ENCODE measurements at places on chromosomes 1 and 21. TPM values are rescaled to one million over a fixed set of nuclear protein-coding genes. Genes with fewer than 3 reads are reported as not detected.

DNA sequence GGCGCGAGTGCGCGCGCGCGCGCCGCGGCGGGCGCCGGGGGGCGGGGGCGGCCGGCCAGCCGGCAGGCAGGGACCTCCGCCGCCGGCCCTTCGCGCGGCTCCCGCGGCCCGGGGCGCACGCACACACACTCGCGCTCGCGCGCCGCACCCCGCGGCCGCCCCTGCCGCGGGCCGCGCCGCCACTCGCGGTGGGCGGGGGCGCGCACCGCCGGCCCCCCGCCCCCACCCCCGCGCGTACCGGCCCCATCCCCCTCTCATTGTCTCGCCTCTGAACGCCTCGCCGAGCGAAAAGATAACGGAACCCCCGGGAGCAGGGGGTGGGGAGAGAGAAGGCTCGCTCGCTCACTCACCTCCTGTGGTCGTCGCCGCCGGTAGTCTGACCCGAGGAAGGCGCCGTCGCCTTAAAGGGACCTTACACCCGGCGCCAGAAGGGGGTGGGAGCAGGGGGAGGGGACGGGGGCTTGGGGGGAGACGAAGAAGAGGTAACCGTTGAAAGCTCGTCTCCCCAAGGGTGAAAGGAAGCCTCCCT, 428 bp downstream of the POGZ start:
- no peaks in the 10 kb centered on the region for H3K27me3 ChIP-seq
- H3K4me3 ChIP-seq, result peak overlapping the region; percentile 51
- no peaks in the 10 kb centered on the region for H3K36me3 ChIP-seq
- DNase-seq, result peak; percentile 64

GRCh38 chr1:80278936-80279335, 1272.4 kb upstream of the ADGRL4 start:
- H3K36me3 ChIP-seq, result no peaks in the 10 kb centered on the region
- no peak overlapping the region for H3K27ac ChIP-seq
- no peaks in the 10 kb centered on the region for H3K4me1 ChIP-seq
- no peaks in the 10 kb centered on the region for H3K27me3 ChIP-seq
- no peak for DNase-seq
- no peak overlapping the region for H3K4me3 ChIP-seq

DNA sequence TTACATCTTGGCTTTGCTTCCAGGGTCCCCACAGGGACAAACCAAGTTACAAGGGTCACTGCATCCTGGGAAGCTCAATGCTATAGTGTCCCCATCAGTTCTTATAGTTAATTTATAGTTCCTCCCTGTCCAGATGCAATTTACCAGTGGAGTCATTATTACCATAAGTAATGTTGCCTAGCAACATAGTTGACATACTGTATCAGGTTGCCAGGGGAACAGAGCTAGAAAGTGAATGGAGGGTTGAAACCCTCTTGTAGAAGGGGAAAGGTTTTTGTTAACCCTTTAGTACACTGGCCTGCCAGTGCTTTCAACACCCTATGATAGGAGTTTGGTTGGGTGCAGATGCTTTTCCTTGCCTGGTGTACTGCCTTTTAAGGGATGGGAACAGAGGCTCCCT, 34.3 kb upstream of the TTC4 start:
- H3K27ac ChIP-seq, result no peak overlapping the region
- no peaks in the 10 kb centered on the region for H3K36me3 ChIP-seq
- H3K27me3 ChIP-seq, result no peaks in the 10 kb centered on the region
- H3K4me3 ChIP-seq, result no peak overlapping the region
- no peaks in the 10 kb centered on the region for H3K4me1 ChIP-seq

- no peaks in the 10 kb centered on the region for H3K4me1 ChIP-seq
- no peaks in the 10 kb centered on the region for H3K36me3 ChIP-seq
- DNase-seq, result no peak
- no peaks in the 10 kb centered on the region for H3K27me3 ChIP-seq
- H3K27ac ChIP-seq, result no peak overlapping the region
Observed at GRCh38 chr1:56304975-56305374, 274.4 kb downstream of the PLPP3 start.

DNA sequence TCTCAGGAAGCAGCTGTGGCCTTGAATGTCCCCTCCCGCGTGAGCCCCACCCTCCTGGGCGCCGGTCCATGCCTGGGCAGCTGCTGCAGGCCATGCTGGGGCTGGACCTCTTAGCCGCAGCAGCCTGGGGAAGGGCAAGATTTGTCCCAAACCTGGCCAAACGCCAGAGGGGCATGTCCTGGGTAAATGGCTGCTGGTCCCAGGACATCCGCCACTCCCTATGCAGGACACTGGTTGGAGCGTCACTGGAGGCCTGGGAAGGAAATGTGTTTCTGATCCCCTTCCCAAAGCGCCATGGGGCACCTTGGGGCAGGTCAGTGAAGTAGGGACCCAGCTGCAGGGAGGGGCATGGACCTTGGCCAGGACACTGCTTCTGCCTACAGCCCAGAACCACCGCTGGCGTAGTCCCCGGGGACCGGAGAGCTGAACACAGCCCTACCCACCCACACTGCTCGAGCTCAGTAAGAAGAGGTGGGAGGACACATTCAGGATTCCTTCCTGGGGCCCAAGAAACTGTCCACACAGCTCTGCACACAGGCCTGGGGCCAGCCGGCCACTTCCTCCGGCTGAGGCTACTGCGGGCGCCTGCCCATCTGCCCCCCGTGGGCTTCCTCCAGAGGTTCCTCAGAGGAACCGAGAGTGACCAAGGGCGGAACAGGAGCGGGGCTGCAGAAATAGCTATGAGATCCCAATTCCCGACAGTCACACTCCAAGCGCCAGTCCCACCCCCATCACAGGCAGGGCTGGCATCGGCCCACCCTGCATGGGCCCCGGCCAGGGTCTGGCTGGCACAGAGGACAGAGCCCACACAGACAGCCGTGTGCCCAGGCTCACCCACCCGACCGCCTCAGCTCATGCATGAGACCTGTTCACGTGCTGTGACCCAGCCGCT, 10.8 kb upstream of the PLEKHG5 start:
- H3K4me1 ChIP-seq, result peaks cover 6% of the 10 kb centered on the region
- no peaks in the 10 kb centered on the region for H3K27me3 ChIP-seq
- no peak for DNase-seq
- no peaks in the 10 kb centered on the region for H3K36me3 ChIP-seq

DNA sequence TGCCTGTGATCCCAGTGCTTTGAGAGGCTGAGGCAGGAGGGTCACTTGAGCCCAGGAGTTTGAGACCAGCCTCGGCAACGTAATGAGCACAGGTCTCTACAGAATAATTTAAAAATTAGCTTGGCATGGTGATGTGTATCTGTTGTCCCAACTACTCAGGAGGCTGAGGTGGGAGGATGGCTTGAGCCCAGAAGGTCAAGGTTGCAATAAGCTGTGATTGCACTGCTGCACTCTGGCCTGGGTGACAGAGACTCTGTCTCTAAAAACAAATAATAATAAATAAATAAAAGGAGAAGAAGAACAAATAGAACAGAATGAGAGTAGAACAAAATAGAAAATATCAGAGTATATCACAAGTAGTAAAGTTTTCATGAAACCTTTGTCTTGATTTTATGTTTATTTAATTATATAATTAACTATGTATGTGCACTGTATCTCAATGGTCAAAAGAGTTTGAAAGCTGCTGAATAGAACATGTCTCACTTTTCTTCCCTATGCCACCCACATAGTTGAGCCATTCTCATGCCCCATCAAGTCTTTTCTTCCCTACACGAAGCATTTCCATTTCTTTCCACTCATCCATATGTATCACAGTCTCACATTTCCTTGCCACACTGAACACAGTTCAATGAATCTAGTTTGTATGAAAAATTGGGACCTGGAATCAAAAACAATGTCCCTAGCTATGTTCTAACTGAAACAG, 22.9 kb upstream of the APOBEC4 start:
- H3K27me3 ChIP-seq, result no peaks in the 10 kb centered on the region
- H3K27ac ChIP-seq, result no peak overlapping the region
- no peak for DNase-seq
- H3K4me3 ChIP-seq, result no peak overlapping the region
- H3K36me3 ChIP-seq, result no peaks in the 10 kb centered on the region
- no peaks in the 10 kb centered on the region for H3K4me1 ChIP-seq

GRCh38 chr1:229087906-229088305, 183.0 kb upstream of the RAB4A start:
- H3K4me1 ChIP-seq, result no peaks in the 10 kb centered on the region
- no peaks in the 10 kb centered on the region for H3K36me3 ChIP-seq
- no peaks in the 10 kb centered on the region for H3K27me3 ChIP-seq
- no peak for DNase-seq

- no peak overlapping the region for H3K4me3 ChIP-seq
- no peaks in the 10 kb centered on the region for H3K27me3 ChIP-seq
- H3K36me3 ChIP-seq, result no peaks in the 10 kb centered on the region
- H3K4me1 ChIP-seq, result peaks cover 6% of the 10 kb centered on the region
Observed at GRCh38 chr1:164562061-164562460, 3.1 kb downstream of the PBX1 start.

GRCh38 chr1:175788586-175789252, 45.3 kb upstream of the TNR start:
- H3K27me3 ChIP-seq, result no peaks in the 10 kb centered on the region
- H3K27ac ChIP-seq, result no peak overlapping the region
- H3K4me1 ChIP-seq, result no peaks in the 10 kb centered on the region
- DNase-seq, result no peak

DNA sequence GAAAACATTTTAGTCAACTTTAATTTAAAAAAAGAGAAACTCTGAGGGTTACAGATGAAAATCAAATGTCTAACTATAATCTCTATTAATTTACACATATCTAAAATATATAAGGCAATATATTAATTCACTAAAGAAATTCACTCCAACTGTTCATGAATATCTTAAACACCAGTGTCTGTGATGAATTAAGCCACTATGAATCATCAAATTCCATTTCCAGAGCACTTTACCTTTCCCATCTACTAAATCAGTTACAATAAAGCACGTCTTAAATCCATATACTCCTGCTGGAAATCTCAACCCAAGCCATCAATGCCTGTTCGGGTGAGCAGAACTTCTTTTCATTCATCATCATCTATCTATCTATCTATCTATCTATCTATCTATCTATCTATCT, 4.3 kb downstream of the TAF5L start:
- H3K4me3 ChIP-seq, result no peak overlapping the region
- no peaks in the 10 kb centered on the region for H3K36me3 ChIP-seq
- H3K27ac ChIP-seq, result no peak overlapping the region
- DNase-seq, result no peak

GRCh38 chr1:204338997-204339396, 20.7 kb downstream of the PLEKHA6 start:
- no peaks in the 10 kb centered on the region for H3K36me3 ChIP-seq
- no peak for DNase-seq

DNA sequence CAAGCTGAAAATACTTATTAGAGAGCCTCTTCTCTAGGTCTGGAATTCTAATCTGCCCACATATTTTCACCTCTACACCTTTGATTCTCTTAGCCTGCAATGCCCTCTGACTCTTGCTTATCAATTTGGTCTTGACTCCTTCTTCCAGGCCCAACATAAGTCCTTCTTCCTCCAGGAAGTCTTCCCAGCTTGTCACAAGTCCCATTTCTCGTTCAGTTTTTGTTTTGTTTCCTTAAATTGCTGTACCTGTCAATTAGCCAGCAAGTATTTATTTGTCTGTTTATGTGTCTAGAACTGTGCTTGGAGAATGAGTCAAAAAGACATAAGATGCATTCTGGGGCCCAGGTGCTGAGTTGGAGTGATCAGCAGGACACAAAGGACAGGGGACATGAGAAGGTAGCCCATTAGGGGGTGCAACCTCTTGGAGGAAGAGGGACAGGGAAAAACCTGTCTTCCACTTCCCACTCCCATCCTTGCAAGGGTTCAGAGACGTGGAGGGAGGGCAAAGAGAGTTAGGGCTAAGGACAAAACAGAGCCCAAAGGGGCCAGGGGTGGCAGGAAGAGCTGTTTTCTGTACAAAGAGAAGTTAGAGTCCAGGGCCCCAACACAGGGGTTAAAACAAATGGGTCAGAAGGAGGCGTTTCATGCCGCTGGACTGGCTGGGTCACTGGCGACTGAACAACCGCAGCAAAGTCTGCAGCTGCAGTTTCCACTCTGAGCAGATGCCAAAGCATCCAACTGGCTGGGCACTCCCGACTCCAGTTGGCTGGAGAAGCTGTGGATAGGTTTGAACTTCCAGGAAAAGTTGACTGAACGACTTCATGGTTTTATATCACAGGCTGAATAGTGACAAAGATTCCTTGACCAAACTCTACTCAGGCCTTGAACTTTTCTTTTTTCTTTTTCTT, 10.7 kb upstream of the CNR2 start:
- DNase-seq, result no peak
- H3K27ac ChIP-seq, result no peak overlapping the region
- H3K36me3 ChIP-seq, result no peaks in the 10 kb centered on the region
- no peaks in the 10 kb centered on the region for H3K27me3 ChIP-seq
- no peaks in the 10 kb centered on the region for H3K4me1 ChIP-seq

DNA sequence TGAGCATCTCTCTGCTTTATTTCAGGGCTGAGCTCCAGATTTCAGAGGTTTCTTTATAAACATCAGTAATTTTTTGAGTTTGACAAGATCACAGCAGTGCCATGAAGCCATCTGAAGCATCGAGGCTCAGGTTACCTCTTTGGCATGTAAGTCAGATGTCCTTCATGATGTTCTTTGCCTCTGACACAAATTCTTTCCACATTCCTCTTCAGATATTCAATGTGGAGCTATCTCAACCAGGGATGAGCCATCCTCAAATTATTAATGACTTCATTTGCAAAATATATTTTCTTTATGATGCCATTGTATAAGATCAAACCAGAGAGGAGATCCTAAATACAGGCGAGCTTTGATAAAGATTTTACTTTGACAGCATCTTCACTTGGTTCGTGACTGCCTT, 256.7 kb downstream of the COL11A1 start:
- H3K27me3 ChIP-seq, result no peaks in the 10 kb centered on the region
- no peak for DNase-seq
- H3K4me3 ChIP-seq, result no peak overlapping the region
- no peak overlapping the region for H3K27ac ChIP-seq

- peak; percentile 35 for DNase-seq
- peak within 1 kb of the TSS; percentile 11 for H3K4me3 ChIP-seq
- H3K4me1 ChIP-seq, result peaks cover 11% of the 10 kb centered on the region
Observed at GRCh38 chr1:236685917-236686814, at the start of gene ACTN2. ACTN2 (plus strand) TSS chr1:236686499; CDS start chr1:236686674, 175 bp downstream.

GRCh38 chr1:232560940-232561339, 69.0 kb downstream of the SIPA1L2 start:
- H3K4me1 ChIP-seq, result peaks cover 9% of the 10 kb centered on the region
- DNase-seq, result no peak
- no peak overlapping the region for H3K4me3 ChIP-seq
- H3K36me3 ChIP-seq, result no peaks in the 10 kb centered on the region
- H3K27ac ChIP-seq, result no peak overlapping the region

- no peaks in the 10 kb centered on the region for H3K36me3 ChIP-seq
- H3K4me1 ChIP-seq, result peaks cover 11% of the 10 kb centered on the region
- no peak overlapping the region for H3K27ac ChIP-seq
- DNase-seq, result no peak
- no peak overlapping the region for H3K4me3 ChIP-seq
Observed at GRCh38 chr1:26598890-26599289, 69.3 kb downstream of the RPS6KA1 start.

- H3K4me1 ChIP-seq, result no peaks in the 10 kb centered on the region
- DNase-seq, result no peak
- H3K36me3 ChIP-seq, result no peaks in the 10 kb centered on the region
- H3K27me3 ChIP-seq, result peaks cover 15% of the 10 kb centered on the region
- H3K27ac ChIP-seq, result no peak within 1 kb of the TSS
Observed at GRCh38 chr1:56644919-56645676, at the start of gene PRKAA2. PRKAA2 (plus strand) TSS chr1:56645314; CDS start chr1:56645388, 74 bp downstream.

The MANEAL gene
- 2.3 TPM for total RNA-seq

The CD48 gene
- 301 TPM for total RNA-seq

The DENND1B gene
- 25.5 TPM for total RNA-seq

The ZNHIT6 gene
- total RNA-seq, result 19.2 TPM

The TP73 gene
- not detected for total RNA-seq

The NR1I3 gene
- not detected for total RNA-seq

The WNT2B gene
- 0.91 TPM for total RNA-seq

The FMO1 gene
- not detected for total RNA-seq

The PHTF1 gene
- total RNA-seq, result 8.7 TPM

The FAM177B gene
- total RNA-seq, result 0.30 TPM

Measured in CD4-positive, alpha-beta memory T cell (primary cell).